Stimulated activated CD8-positive, alpha-beta memory T cell treated with anti-CD3 and anti-CD28 coated beads, Interleukin-4, amount 100 ng/mL, for 1 hour (primary cell): ENCODE measurements at places on chromosomes 1 and 21.

DNA sequence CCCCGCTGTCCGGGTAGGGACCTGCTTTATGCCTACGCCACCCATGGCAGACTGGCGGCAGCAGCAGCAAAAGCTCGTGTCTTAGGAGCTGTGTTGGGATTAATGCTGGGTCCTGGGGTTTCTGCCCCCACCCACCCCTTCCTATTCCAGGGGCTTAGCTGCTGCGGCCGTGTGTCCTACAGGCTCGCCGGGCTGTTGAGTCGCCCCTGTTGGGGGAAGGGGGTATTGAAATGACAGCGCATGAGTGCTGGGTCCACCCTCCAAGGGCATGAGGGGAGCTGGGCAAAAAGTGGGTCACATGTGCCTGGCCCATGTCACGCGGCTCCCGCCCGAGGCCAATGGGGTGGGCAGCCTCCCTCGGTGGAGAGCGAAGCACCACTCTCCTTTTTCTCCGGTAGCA, 118.3 kb upstream of the COL6A1 start:
- no peak for DNase-seq

DNA sequence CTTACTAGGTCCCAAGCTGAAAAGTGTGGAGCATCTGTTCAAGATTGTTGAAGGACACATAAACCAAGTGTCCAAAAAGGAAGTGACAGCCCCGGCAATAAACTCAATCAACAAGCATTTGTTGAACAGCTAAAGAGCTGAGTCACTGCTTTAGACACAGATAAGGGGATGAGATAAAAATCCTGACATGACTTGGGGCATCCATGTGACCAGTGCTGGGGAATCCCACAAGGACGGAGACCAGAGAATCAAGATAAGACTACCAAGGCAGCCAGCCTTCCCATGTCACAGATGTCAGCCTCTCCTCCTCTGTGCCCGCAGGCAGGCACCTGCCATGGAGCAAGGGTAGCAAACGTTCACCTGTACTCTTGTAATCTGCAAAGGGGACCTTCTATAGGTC, 118.6 kb upstream of the KAZN start:
- DNase-seq, result no peak

DNA sequence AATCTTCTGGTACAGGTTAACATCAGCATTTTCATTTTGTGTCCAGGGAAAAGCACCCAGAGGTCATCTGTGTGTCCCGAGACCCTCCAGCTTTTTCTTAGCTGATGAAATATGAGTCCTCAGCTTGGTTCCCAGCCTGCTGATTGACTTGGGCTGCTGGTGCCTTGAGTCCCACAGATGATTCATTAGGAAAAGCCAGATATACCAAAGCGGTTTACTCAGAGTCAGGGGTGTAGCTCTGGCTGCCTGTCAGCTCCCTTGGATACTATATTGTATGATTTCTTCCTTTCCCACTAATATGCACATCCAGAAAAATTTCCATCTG, 43.7 kb upstream of the MAB21L3 start:
- no peak for DNase-seq

GRCh38 chr1:17573518-17574041, 34.1 kb downstream of the ARHGEF10L start:
- DNase-seq, result no peak

DNA sequence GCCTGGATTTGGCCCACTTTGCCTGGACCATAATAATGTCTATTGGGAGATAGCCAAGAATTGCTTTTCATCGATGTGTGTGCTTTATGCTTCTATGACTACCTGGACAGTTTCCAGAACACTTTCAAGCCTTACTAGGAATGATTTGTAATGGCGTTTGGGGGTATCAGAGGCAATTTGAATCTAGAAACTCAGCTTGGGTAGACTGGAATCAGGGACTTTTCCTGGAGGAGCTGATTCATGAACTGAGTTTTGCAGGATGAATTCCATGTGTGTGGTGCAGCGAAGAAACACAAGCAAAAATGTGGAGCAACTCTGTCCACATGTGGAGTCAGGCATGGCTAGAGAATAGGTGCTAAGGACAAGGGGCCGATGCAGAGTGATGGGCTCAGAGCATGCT, 11.9 kb upstream of the TMEM61 start:
- DNase-seq, result no peak

GRCh38 chr1:27526569-27527222, 36.7 kb upstream of the WASF2 start:
- no peak for DNase-seq

DNA sequence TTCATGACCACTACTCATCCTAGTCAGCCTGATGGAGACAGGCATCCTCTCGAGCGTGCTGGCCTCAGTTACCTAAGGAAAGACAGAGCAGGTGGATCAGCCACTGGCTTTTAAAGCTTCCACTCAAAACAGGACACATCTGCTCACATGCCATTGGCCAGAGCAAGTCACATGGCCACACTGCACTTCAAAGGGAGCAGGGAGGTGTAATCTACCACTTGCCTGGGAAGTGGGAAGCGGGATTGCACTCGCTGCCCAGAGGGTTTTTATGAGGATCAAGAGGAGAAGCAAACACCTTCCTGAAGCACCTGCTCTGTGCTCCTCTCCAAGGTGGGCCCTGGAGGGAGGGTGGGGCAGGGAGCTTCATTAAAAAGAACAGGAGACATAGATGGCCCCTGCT, 108.0 kb downstream of the TAS1R2 start:
- DNase-seq, result no peak

GRCh38 chr1:177772386-177772960, 197.4 kb downstream of the SEC16B start:
- no peak for DNase-seq

DNA sequence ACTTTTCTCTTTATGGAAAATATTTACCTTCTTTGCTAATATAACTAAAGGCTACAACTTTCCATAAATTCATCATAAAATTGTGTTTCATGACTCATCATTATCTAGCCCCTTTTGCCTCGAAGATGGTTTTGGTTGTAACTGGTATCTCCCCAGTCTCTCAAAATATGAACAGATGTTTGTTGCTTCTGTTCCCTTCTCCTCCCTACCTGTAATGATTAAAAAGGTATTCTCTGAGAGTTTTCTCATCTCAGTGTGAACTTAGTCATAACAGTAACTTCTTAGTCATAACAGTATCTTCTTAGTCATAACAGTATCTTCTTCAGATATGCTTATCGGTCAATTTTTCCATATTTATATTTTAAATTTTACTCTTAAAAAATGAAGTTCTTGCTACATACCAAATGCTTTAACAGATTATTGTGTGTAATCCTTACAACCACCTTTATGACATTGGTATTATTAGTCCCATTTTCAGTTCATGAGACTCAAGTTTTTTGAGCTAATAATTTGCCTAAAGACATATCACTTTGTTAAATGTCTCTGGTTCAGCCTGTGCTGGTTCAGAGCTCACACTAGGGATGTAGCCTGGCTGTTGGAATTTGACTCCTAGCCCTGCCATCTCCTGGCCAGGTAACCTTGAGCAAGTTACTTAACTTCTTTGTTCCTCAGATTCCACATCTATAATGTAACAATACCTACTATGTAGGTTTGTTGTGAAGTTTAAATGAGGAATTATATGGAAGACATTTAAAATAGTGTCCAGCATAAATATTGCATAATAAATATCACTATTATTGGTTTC, 32.6 kb downstream of the ATP1B1 start:
- no peak for DNase-seq

GRCh38 chr1:111222308-111223125, 5.0 kb upstream of the CHI3L2 start:
- DNase-seq, result peak; percentile 55

DNA sequence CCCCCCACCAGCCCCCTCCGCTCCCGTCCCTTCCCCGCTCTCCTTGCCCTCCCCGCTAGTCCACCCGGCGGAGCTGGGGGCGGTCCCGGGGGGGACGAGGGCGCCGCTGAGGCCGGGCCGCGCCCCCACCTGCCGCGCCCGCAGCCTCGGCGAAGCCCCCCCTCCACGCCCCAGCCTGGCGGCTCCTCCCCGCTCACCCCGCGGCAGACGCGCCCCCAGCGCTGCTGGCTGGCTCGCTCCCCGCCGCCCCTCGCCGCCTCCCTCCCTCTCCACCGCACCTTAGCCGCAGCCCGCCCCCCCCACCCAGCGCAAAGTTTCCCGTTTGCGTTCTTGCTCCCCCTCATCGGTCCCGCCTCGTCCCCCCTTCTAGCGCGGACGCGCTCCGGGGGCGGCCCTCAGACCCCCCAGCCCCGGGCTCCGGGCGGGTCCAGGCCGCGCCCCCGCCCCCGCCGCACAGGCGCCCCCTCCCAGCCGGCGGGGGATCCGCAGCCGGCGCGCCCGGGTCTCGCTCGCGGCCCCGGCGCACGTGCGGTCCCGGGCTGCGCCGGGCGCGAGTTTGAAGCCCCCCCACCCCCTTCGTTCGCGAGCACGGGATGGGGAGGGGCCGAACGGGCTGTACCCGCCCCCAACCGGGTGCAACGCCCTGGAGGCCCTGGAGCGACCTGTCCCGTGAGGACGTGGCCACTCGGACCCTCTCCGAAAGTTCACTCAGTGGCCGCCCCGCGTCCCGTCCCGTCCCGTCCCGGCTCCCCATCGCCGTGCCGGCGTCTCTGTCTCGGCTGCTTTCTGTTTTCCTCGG, 623 bp downstream of the PTPRF start:
- no peak for DNase-seq

DNA sequence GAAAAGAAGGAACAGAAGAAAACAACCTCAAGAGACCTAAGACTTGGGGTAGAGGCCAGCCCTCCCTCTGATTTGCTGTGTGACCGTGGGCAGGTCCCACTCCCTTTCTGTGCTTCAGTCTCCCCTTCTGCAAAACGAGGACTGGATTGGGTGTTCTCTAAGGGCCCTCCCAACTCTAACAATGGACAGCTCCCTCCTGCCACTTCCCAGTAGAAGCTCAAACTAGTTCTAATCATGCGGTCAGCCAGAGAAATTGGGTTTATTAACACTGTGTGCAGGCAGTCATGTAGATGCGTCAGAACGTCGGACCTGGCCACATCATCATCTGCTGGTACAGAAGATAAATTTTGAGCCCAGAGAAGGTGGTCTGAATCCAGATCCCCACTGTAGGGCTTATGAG, 1.6 kb upstream of the PADI4 start:
- no peak for DNase-seq

DNA sequence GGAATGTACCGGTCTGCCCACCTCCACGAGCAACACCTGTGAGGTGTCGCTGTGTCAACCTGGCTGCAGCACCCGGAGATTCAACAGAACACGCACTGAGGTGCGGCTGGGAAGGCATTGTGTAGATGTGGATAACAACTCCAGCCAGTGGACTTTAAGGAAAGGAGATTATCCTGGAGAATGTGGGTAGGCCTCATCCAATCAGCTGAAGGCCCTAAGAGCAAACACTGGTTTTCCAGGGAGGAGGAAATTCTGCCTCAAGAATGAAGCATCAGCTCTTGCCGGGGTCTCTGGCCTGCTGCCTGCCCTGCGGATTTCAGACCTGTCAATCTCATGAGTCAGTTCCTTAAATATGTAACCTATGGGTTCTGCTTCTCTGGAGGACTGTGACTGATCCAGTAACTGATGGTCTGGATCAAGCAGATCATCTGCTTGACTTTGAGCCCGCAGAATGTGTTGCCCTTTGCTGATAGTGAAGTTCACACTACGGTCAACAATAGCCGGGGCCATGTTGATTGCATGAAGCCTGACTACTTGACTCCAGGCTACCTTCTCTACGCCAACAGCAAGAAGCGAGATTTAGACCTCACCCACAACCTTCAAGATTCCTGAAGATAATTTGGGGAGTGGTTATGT, 15.9 kb upstream of the PRDM15 start:
- DNase-seq, result no peak

- no peak for DNase-seq
These were observed 122.4 kb downstream of the SIPA1L2 start for GRCh38 chr1:232507571-232507970.

DNA sequence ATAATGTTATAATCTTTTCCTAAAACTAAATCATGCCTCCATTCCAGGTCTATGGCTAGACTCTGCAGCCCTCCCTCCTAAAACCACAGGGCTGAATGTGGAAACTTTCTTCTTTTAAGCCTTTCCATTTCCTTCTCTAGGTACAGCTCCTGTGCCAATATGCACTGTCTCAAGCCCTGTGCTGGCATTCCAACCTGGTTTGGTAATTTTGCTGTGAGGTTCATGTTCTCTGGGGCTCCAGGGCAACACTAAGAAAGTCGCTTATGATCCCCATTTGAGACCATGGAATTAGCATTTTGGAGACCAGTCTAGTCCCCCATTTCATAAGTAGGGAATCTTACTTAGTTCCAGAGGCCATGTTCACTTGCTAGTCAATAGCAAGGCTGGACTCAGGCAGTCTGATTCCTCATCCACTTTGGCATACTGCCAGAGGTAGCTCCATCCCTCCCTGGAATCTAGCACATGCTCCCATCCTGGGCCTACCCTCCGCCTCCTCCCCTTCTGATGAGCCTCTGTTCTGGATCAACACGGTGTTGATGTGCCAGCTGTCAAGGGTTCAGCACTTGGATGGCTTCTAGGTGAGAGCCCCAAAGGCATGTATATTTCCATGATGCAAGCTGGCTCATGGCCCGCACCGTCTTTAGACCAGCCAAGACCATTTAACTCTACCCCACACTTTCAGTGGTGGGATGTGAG, 36.5 kb downstream of the ZMYND12 start:
- DNase-seq, result no peak

DNA sequence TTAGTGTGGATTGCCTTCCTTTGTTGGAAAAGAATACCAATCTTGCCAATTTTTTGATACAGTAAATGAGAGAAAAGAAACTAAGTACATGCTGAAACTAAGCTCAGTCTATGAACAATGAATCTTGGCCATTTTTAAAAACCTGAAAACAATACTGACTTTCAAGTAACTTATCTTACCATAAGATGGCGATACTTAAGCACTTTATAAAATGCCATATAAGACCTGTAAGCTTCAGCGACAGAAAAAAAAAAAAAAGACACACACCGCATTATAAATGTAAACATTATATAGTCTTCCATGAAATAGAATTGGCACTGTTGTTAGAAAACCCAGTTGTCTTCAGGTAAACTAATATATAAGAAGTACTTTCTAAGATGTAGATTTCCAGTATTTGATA, 3.0 kb downstream of the OLFM3 start:
- DNase-seq, result no peak

GRCh38 chr1:229288516-229288915, 17.6 kb downstream of the RAB4A start:
- no peak for DNase-seq

DNA sequence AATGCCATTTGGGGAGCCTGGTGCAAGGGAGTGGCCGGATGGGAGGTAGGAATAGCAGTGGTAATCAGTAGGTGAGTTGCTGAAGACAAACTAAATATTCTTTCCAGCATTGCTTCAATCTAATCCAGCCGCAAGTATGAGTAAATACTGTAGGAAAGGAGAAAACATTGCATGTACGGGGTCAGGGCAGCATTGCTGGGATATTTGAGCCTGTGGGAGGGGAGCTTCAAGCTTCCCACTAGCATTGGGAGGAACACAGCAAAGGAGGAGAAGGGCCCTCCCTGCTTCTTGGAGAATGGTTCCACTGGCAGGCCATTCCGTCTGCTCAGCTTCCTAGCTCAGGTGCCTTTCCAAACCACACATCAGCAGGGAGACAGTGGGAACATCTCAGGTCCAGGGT, 15.2 kb downstream of the CAPN2 start:
- DNase-seq, result no peak
